ENCODE measurements at places on chromosomes 6 and 20. TPM values are rescaled to one million over a fixed set of nuclear protein-coding genes. Genes with fewer than 3 reads are reported as not detected.
A peak's percentile ranks its signal among the peaks of the same experiment; 100 is the strongest.

The JAG1 gene
- total RNA-seq = 2.8 TPM

The MYL9 gene
- 4.0 TPM for total RNA-seq

The GPR6 gene
- total RNA-seq = not detected

The HLA-DQA1 gene
- 6.3 TPM for total RNA-seq

The COL21A1 gene
- not detected for total RNA-seq

The TPD52L1 gene
- total RNA-seq = not detected

The PRDM13 gene
- not detected for total RNA-seq

The PSMB9 gene
- total RNA-seq = 265 TPM

The VIP gene
- total RNA-seq = not detected

DNA sequence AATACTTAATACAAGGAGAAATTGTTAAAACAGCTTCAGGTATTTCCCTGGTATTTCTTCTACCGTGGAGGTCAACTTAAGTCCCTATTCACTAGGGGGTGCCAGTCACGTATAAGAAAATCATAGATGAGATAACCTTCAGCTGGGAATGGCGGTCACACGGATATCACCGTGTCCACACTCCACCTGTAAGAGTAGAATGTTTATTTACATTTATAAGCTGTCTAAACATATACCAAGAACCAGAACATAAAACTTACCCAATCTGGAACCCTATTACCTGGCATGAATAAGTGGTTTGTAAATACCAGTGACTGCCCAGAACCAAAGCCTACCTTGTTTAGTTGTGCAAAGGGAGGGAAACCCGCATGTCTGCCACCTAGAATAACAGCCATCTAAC lies 1.9 kb upstream of the ELOVL4 start:
- DNase-seq = peak; percentile 29

GRCh38 chr20:40913224-40914185 lies 115.1 kb upstream of the TOP1 start:
- DNase-seq = no peak

GRCh38 chr6:28969129-28969528 lies 36.0 kb downstream of the ZNF311 start:
- no peak for DNase-seq

DNA sequence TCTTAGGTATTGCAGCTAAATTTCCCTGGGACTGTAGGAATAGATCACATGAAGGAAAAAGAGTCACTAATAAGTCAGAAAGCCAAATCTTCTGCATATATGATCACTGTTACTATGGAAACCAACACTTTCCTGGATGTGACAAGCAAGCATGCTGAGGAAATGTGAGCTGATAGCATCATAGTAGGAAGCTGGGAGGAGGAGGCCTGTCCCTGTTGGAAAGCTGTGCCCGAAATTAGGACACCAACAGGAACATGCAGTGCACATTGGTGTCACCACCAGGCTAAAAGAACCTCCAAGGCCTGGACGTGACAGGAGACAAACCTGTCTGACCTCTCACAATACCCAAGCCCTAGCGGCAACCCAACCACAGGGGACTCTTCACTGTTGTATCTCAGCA lies 181.9 kb upstream of the PCSK2 start:
- no peak for DNase-seq

DNA sequence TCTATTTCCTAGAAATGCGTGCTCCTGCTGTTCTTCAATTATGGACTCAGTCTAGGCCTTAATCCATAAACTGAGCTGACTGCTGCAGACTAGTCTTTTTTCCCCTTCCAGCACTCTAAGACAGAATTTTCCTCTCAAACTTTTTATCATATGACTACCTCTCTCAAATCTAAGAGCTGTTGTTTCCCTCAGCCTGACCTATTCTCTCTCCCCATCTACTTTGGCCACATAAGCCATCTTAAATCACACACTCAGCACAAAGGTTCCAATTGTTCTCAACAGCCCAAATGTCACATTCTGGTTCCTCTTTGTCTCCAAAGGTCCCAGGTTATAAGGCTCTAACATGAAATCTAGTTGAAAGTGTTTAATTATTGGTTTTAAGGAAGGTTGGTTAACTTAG lies 85.2 kb downstream of the PRSS35 start:
- DNase-seq = no peak

DNA sequence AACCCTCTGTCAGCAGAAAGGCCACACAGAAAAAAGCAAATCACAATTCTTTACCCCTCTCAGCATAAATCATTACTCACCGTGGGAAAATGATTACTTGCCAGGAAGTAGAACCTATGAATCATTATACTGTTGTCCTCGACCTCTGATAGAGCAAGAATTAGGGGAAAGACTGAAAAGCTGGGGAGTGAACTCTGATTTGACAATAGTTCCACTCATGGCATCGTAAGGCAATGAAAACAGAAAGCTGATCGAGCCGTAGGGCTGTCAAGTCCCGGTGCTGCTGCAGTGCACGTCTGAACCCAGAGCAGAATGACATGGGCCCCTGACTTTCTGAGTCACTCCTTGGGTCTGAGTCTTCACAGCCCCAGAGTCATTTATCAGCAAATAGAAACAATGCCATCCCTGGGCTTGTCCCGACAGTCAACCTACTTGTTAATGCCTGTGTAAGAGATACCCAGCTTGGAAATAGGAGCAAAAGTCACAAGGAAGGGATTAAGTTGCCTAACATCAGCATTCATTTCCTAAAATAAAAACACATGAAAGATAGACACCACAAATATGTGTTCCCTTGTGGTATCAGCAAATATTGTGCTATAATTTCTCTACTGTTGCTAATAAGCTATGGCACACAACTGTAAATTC lies 224.8 kb upstream of the MARCKS start:
- no peak for DNase-seq

- DNase-seq = no peak
Measured at GRCh38 chr6:51929934-51930574, 157.4 kb downstream of the PKHD1 start.

GRCh38 chr6:36727505-36728021 lies 29.9 kb downstream of the RAB44 start:
- DNase-seq = no peak

DNA sequence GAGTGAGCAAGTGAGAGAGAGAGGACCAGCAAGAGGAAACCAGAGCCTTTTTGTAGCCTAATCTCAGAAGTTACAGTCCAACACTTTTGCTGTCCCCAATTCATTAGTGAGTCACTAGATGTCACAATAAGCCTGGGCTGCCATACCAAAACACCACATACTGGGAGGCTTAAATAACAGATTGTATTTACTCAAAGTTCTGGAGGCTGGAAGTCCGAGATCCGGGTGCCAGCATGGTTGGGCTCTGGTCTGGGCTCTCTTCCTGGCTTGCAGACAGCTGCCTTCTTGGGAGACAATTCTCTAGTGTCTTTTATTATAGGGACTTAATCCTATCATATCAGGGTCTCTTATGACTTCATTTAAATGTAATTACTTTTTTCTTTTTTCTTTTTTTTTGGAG lies 50.7 kb upstream of the FERMT1 start:
- no peak for DNase-seq

- no peak for DNase-seq
Measured at GRCh38 chr20:8246153-8246552, 114.1 kb downstream of the PLCB1 start.

- DNase-seq = no peak
Measured at GRCh38 chr6:140849456-140849855, 1283.3 kb upstream of the GJE1 start.

All from activated T-helper 2 cell treated with anti-CD3 and anti-CD28 coated beads, Interferon-gamma antibody, Interleukin-2, Interleukin-4, amounts not matched to agents 10 μg/mL and 5 μg/mL and 100 μg/mL, durations not matched to agents 14 hours and 24 hours and 36 hours (primary cell).